ENCODE measurements at places on chromosomes 3 and 15. TPM values are rescaled to one million over a fixed set of nuclear protein-coding genes. Genes with fewer than 3 reads are reported as not detected.

TAMM41 gene
- 12.6 TPM for total RNA-seq

PIF1 gene
- 3.7 TPM for total RNA-seq

CDC25A gene
- total RNA-seq = 4.8 TPM

GOLGA8G gene
- not detected for total RNA-seq

SEMA7A gene
- 5.8 TPM for total RNA-seq

CCR3 gene
- 0.51 TPM for total RNA-seq

INKA1 gene
- 12.3 TPM for total RNA-seq

PPARG gene
- 8.2 TPM for total RNA-seq

ATG3 gene
- total RNA-seq = 43.6 TPM

ADAMTS9 gene
- 165 TPM for total RNA-seq

DNA sequence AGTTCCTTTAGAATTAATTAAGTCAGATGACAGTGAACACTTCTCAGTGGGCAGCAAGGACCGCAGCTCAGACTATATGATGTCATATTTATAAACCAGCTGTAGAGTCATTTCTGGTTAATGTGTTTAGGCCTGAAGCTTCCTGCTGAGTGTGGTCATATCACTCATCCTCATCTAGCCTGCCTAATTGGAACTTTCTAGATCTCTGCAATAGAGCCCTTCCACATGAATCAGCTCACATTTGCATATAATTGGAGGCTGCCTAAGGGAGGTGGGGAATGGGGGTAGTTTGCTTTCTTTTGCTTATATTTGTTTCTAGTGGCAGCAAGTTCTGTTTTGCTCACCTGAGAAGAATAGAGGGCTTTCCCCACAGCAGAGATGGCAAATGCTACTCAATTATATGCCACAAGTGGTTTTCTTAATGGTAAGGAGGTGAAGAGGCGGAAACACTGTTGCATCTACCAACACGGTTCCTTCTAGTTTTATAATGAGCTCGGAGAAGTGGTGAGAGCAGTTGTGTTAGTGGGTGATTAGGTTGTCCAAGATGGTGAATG lies 148.1 kb downstream of the KLHL25 start:
- no peak for DNase-seq

GRCh38 chr3:99624496-99625236 lies 13.7 kb upstream of the COL8A1 start:
- DNase-seq = no peak

- DNase-seq = no peak
These were observed 87.6 kb downstream of the RYK start for GRCh38 chr3:134163096-134163495.

DNA sequence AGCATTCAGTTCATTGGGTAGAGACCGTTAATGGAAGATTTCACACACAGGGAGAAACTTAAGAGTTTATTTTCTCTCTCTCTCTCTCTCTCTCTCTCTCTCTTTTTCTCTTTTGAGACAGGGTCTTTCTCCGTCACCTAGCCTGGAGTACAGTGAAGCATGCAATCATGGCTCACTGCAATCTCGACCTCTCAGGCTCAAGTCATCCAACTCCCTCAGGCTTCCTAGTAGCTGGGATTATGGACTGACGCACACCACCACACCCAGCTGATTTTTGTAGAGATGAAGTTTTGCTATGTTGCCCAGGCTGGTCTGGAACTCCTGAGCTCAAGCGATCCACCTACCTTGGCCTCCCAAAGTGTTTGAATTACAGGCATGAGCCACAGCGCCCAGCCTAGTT lies 1.6 kb downstream of the WDR72 start:
- DNase-seq = no peak

- DNase-seq = no peak
These were observed 46.3 kb downstream of the SENP7 start for GRCh38 chr3:101466465-101467309.

DNA sequence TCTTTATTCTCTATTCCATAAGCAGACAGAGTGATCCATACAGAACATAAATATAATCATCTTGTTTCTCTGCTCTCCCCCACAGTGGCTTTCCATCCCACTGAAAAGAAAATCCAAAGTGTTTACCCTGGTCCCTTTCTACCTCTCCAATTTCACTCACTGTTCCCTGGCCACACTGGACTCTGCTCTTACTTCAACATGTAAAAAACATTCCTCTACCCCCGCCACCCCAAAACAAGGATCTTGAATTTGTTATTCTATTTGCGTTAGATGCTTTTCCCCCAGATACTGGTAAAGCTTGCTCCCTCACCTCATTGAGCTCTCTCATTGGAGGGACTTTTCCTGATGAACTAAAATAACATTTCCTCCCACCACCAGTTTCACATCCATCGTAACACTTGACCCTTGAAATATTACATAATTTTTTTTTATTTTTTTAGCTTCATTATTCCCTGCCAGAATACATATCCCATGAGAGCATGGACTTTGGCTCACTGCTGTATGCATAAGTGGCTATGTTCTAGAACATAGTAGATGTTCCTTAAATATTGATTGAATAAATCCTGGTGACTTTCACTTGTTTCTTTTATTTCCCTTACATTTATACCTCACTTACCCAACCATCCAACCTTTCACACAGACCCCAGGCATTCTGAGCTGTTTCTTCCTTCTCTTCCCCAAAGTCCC lies 162.7 kb upstream of the MEIS2 start:
- DNase-seq = no peak

GRCh38 chr3:73086071-73086494 lies 24.6 kb downstream of the EBLN2 start:
- peak; percentile 72 for DNase-seq

- no peak for DNase-seq
These were observed 366.5 kb downstream of the LPP start for GRCh38 chr3:188520466-188520865.

GRCh38 chr15:68424754-68425390 lies 7.1 kb downstream of the ITGA11 start:
- no peak for DNase-seq

- peak; percentile 94 for DNase-seq
These were observed 19.0 kb downstream of the STOML1 start for GRCh38 chr15:73972984-73973682.

GRCh38 chr15:28944696-28945300 lies 59.0 kb downstream of the APBA2 start:
- DNase-seq = no peak

- peak; percentile 30 for DNase-seq
These were observed 218.1 kb downstream of the NAALADL2 start for GRCh38 chr3:175077216-175077615.

- no peak for DNase-seq
These were observed 138.0 kb downstream of the SRGAP3 start for GRCh38 chr3:9111417-9111816.

DNA sequence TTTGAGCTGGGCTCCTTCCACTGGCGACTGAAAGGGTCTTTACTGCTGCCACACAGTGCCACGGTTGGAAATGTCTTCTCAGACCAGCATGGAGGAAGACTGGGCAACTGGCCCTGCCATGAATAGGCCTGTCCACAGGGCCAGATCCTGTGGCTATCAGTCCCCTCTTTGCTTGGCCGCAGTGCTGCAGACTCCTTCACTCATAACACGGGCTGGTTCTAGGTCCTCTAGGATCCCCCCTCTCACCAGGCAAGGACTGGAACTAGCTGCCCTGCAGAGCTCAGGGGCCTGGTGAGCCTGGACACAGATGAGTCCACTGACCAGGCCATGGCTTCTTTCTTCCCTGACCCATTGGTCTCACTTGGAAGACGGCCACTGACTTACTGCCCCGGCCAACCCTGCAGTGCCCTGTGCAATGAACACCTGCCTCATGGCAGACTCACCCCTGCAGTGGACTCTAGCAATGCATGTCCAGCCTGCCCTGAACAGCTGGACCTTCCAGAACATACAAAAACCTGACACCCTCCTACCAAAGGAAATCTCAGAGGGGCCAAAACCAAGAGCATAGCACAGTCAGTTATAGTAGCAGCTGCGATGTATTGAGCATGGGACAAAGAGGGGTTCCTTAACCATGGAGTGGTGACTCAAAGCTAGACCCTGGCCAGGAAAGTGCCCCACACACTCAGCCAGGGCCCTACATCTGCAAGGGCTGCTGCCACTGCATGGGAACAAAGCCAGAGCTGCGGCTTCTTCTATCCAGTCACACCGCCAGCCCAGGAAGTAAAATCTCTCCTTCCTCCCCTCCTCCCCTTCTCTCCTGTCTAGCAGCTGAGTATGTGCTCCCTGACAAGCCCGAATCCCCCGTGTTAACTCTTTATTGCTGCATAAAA lies 72.1 kb upstream of the ITGA11 start:
- peak; percentile 51 for DNase-seq

DNA sequence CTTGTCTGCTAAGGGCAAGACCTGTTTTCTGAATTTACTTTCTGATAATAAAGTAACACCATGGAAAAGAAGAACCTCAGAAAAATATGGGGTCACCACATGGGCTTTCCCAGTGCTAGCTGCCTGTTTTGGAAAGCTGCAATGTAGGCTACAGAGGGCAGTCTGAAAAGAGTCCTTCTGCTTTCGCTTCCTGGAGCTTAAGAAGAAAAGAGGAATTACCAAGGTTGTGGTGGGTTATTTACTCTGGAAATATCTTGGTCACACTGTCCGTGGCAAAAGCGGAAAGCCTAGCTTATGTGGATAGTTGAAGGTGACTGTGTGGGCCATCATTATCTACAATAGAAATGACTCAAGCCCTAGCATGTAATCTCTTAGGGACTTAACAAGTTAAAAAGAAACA lies 31.7 kb upstream of the IP6K2 start:
- no peak for DNase-seq

- DNase-seq = no peak
These were observed 34.1 kb downstream of the ADAM10 start for GRCh38 chr15:58715266-58715917.

DNA sequence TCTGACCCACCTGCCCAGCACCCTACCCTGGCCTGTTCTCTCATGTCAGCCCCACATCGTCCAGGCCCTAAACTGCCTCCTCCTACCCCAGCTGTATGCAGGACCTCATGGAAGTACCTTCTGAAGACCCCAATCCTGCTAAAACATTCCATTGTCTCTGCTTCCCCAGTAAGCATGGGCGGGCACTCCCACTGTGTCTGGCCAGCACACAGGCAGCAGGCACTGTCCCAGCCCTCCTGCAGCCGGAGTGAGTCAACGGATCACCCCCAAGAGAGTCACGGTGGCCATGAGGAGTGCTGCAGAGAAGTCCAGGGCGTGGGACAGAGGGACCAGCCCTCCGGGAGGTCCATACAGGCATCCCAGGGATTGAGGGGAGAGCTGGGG lies 36.4 kb upstream of the SLCO2A1 start:
- no peak for DNase-seq

- no peak for DNase-seq
These were observed 26.8 kb downstream of the ZBTB38 start for GRCh38 chr3:141395005-141395589.

- no peak for DNase-seq
These were observed 136.5 kb downstream of the SYNPR start for GRCh38 chr3:63414607-63415006.

- no peak for DNase-seq
These were observed 205.6 kb downstream of the FEZF2 start for GRCh38 chr3:62167566-62168262.

GRCh38 chr3:195870442-195870841 lies 37.9 kb downstream of the TNK2 start:
- no peak for DNase-seq

- DNase-seq = no peak
These were observed 9.7 kb downstream of the TTC23 start for GRCh38 chr15:99239545-99240198.

DNA sequence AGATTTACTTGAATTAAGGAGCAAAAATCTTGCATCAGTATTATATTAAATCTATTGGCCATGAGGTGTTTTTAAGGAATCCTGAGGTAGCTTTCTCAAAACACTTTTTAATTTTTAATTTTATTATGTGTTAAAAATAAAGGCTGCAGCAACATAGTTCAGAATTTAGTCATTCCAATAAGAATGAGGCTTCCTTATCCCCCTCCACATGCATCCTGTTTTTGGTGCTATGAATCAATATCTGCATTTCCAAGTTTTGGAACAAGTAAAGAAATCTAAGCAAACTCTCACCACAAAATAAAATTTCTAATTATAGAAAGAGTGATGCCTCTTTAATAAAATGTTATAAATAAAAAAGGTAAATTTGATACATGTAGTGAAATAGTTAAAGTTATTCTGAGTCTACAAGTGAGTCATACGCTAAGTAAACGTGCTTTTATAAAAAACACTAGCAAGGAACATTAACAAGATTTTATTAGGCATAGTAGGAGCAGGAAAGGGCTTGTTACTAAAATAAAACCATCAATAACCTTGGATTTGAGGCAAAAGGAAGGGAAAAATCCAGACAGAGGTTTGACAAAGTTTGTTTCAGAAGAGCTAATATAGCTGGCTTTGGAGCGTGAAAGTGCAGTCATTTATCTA lies 1218.0 kb downstream of the NSUN3 start:
- no peak for DNase-seq

DNA sequence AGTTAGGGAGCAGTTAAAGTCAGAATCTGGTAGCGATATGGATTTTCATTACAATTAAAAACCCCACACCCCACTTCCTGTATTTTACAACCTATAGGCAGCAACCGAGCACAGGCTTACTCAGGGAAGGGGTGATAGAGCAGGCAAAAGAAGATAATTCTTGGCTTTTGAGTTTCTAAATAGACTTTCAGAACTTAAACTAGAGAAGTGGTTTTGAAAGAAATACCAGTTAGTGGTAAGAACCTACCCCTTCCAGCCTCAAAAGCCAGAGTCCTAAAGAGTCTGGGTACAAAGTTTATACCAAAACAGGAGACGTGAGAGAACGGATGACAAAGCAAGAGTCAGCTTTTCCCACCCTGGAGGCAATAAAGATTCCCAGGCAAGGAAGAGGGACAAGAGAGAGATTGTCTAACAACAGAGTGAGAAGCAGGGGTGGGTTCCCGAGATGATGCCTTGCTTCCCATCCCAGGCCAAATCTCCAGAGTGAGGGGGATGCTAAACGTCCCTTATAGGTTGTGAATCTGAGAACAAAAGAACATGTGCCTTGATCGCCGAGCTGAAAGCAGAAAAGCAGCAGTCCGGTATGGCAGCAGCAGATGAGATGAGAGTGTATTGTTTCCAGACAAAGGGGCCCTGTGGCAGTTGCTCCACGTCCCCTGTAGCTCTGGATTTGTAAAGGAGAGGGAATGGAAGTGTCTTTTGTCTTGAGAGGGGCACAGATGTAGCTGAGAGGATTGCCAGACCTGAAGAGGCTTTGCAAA lies 36.8 kb downstream of the KLHL6 start:
- no peak for DNase-seq

DNA sequence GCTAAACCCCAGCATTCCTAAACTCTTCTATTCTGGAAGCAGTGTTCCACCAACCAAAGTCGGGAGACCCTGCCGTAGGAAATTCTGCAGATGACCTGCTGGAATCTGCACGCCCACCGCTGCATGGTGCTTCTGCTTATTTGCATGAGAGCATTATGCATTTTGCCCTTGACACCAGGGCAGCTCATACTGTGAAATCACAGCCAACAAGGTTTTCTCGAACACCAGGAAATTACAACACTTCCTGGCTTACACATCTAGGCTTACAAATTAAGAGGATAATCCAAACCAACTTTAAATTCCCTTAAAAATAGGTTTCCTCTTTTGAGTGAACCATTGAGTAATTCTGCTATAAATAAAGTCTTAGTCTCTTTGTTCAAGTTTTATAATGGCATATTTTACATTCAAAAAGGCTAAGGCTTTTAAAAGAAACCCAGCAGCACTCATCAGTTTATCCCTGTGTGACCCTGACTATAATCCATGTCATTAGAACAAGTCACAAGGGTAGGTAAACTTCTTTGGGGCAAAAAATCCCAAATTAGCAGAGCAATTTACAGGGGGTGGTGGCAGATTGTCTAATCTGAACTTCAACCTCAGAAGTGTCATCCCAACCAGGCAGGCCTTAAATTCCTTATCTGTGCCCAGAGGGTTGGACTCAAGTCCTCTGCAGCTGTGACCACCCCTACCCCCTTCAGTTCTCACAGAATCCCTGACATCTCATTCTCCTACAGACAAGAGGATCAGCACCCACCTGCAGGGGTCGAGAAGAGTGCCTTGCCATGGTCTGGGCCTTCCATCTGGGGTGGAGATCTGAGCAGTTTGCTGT lies 33.5 kb upstream of the RBP1 start:
- no peak for DNase-seq
